Thymus (tissue), 14 donors: ENCODE measurements at places on chromosomes 13 and 19.

GRCh38 chr19:19866611-19867248 lies 1.0 kb downstream of the ZNF253 start:
- peak; percentile 25 for DNase-seq

DNA sequence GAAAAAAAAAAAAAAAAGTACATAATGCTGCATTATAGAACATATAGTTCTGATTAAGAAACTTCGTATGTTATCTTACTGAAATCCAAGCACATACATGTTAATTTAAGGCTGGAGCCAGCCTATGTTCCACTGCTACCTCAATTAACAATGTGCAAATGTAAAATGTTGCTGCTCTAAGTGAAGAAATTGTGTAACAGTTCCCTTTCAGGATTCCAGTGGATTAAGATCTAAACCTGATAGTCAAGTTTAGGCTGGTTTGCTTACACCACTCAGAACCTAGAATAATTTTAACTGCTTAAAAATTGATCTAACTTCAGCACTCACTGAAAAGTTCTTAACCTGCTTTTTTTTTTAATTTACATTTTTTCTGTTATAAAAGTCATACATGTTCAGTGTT lies 4.2 kb downstream of the VPS36 start:
- DNase-seq: no peak

DNA sequence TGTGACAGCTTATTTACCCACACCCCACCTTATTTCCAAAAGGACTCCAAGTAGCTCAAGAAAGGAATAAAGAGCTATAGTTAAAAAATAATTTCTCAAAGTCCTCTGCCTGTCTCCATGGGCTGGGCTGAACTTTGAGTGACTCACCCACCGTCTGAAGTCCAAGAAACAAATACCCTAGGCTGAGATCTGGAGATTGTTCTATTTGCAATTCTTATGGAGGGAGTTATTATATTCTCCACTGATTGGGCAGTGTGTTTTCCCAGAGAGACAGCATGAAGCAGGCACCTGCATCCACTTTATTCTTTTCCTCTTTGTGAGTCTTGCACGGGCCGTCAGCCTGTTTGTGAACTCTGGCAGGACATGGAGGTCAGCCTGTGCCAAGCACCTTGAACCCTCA lies 63.2 kb downstream of the SHISA2 start:
- DNase-seq: no peak

DNA sequence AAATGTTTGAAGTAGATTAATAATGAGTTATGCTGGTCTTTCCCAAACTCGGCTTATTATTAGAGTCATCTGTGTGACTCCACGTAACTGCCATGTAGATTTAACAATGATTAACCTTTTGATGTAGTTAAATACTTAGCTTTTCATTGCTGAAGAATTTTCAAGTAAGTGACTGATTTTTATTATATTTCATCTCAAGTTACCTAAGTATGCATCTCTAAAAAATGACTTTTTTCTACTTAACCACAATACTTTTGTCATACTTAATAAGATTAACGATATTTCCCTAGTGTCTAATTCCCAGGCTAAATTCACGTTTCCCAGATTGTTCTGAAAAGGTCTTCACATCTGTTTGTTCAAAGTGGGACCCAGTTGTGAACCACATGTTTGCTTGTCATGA lies 17.8 kb downstream of the BIVM start:
- no peak for DNase-seq

DNA sequence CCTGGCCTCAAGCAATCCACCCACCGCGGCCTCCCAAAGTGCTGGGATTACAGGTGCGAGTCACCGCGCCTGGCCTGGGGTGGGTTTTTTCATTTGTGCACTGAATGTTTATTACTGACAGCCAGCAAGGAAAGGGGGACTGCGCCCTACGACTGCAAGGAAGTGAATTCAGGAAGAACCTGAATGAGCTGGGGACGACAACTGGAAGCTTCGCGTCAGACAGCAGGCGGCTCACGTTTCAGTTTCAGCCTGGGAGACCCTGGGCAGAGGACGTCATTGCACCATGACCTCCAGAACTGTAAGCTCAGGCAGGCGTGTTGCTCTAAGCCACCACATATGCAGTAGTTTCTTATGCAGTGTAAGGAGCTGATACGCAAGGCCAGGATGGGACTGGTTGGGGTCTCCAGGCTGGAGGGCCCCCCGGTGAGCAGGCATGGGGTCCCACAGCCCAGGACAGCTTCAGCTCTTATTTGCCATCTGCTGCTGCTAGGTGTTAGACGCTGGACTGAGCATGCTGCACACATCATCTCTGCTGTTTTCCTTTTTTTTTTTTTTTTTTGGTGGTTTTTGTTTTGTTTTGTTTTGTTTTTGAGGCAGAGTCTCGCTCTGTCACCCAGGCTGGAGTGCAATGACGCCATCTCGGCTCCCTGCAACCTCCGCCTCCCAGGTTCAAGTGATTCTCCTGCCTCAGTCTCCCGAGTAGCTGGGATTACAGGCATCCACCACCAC lies 66.6 kb downstream of the GADD45B start:
- DNase-seq: no peak

GRCh38 chr19:1268226-1269064 lies 687 bp upstream of the CIRBP start:
- DNase-seq: no peak

DNA sequence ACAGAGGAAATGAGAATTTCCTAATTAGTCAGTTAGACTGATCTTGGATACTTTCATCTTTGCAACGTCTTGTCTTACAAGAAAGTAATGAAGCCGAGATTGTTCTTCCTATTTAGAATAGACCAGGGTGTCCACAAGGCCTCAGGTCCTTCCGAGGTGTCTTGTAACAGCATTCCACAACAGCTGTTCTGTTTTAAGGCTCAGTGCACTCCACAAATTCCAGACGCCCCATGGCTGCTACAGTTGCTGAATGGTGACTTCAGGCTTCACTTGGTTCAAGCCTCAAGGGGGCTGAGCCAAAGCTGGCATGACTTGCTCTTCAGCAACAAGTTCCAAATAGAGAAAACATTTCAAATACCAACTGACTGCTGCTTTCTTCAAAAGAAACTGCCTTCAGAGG lies 143.4 kb downstream of the SHISA2 start:
- no peak for DNase-seq

- DNase-seq: no peak
Observed at GRCh38 chr19:57887195-57887941, 1.5 kb downstream of the ZNF814 start.

DNA sequence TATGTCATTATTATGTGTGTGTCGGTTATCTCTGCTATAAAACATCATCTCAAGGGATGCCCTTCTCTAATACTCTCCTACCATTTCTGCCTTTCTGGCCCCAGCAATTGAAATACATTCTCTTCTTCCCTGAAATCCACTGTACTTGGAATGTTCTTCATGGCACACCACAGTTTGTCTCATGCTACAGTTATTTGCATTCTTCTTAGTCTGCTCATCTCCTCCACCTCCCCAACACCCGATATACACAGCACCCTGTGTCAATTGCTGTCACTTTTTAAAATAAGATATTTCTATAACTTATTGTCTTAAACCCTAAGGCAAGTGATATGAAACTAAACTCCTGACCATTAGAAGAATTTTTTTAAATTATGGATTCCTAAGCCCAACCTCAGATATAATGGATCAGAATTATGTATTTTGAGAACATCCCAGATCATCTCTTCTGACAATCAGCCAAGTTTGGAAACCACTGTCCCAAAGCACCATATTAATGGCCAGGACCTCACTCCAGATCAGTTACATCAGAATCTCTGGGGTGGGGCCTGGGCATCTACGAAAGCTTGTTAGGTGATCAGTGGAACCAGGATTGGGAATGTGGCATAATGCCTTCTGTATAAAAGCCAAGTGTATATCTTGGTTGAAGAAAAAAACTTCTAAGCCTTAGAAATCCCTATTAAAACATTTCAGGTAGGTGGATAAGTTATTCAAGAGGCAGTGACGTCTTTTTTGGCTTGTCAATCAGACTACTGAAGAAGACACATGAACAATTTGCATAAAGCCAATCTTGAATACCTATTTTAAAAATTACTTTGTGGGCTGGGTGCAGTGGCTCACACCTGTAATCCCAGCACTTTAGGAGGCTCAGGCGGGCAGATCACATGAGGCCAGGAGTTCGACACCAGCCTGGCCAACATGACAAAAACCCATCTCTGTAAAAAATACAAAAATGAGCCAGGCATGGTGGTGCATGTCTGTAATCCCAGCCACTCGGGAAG lies 30.0 kb upstream of the KBTBD7 start:
- no peak for DNase-seq

GRCh38 chr19:17722655-17723240 lies 3.5 kb downstream of the MAP1S start:
- DNase-seq: no peak

GRCh38 chr19:56066152-56067023 lies 54.7 kb downstream of the ZNF787 start:
- peak; percentile 70 for DNase-seq

DNA sequence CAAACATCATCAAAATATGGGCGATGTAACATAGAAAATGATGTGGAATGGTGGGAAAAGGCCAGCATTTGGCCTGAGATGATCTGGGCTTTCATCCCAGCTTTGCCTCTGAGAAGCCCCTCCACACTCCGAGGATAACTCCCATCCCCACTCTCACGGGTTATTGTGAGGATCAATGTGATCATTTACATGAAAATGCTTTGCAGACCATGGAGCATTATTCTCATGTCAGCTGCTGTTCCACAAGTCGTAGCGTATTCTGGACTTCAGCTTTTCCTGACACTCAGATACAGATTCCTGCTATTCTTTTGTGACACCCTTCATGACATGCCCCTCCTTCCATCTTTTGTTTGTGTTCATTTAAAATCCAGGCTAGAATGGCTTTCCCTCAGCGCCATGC lies 86.5 kb downstream of the NUFIP1 start:
- no peak for DNase-seq

DNA sequence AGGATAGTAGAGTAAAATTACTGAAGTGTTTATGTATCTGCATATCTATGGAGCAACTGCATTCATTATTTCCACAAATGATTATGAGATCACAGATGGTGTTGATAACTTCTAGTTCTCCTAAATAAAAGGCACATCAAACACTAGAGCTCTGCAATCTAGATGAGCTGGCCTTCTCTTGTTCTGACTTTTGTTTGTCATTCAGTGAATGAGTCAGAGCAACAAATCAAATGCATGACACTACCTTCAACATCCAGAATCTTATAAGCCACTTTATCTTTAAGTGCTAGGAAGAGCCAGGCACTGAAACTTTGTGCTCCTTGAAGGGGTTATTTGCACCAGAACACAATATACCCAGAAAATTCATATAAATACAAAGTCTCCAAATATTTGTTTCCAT lies 456.0 kb downstream of the PCDH17 start:
- no peak for DNase-seq

DNA sequence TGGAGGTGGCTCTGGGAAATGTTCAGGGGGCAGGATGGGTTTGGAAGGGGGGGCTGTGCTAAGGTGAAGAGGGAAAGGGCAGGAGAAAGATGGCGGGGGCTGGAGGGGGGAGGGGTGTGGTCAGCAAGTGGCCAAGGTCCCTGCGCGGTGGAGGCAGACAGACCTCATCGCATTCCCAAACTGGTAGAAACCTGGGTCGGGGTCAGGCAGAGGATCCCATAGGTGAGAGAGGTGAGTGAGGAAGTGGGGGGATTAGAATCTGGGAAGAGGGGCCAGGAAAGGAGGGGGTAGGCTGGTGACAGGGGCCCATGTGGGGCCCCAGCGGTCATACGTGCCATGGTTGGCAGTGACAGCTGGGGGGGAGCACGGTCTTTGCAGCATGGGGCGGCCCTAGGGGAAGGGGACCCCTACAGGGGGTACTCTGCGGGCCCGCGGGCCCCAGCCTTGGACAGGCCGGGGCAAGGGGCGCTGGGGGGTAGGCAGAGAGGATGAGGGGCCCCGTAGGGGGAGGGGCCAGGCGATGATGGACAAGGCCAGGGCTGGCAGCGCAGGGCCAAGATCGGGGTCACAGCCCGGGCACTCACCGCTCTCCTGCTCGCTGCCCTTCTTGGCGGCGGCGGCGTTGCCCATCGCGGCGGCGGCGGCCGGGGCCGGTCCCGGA lies 514 bp downstream of the PRKACA start:
- DNase-seq: no peak

- no peak for DNase-seq
Observed at GRCh38 chr19:4372165-4373012, 28.0 kb downstream of the SH3GL1 start.

DNA sequence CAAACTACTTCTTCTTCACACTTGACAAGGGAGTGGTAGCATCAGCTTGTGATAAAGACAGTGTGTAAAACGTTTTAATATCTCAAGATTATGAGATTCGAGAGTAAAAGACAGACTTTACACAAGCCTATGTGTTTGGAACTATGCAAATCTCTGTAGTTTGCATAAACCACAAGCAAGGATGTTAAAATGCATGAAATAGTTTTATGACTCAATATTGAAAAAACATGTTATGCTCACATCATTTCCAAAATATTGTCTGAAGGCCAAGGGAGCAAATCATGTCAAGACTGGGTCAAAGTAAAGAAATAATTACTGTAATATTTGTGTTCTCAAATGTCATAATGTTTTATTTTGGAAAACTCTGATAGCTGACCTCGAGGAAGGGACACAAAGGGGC lies 316.8 kb upstream of the KLF12 start:
- no peak for DNase-seq

DNA sequence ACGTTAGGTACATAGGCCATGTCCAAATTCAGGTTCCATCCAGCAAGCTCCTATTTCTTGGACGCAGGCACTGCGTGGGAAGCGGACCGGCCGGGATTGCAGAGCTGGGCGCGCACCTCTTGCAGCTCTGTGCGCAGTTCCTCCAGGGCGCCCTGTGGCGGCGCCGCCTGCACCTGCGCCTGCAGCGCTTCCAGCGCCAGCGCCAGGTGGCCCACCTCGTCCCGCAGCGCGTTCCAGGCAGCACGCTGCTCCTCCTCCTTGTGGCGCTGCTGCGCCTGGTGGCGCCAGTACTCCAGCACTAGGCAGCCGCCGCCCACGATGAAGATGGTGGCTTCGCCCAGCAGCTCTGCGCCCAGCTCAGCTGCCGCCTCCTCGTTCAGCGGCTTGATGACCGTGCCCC lies 31.1 kb downstream of the OPA3 start:
- no peak for DNase-seq

- no peak for DNase-seq
Observed at GRCh38 chr13:112637017-112637801, 49.3 kb upstream of the TUBGCP3 start.

GRCh38 chr19:56199687-56200086 lies 2.1 kb upstream of the ZSCAN5B start:
- no peak for DNase-seq

GRCh38 chr13:78197231-78197630 lies 278.6 kb upstream of the EDNRB start:
- no peak for DNase-seq
